ENCODE measurements at places on chromosomes 7 and 10. TPM values are rescaled to one million over a fixed set of nuclear protein-coding genes. Genes with fewer than 3 reads are reported as not detected.

The SH2D4B gene
- total RNA-seq: not detected

The C10orf105 gene
- total RNA-seq: not detected

The UPK3B gene
- total RNA-seq: not detected

The PAPOLB gene
- under 0.01 TPM for total RNA-seq

The PON3 gene
- total RNA-seq: not detected

The SLC39A12 gene
- total RNA-seq: not detected

The WNT16 gene
- total RNA-seq: not detected

The ANKRD1 gene
- total RNA-seq: 0.58 TPM
